ENCODE measurements at places on chromosomes 1 and 21.

DNA sequence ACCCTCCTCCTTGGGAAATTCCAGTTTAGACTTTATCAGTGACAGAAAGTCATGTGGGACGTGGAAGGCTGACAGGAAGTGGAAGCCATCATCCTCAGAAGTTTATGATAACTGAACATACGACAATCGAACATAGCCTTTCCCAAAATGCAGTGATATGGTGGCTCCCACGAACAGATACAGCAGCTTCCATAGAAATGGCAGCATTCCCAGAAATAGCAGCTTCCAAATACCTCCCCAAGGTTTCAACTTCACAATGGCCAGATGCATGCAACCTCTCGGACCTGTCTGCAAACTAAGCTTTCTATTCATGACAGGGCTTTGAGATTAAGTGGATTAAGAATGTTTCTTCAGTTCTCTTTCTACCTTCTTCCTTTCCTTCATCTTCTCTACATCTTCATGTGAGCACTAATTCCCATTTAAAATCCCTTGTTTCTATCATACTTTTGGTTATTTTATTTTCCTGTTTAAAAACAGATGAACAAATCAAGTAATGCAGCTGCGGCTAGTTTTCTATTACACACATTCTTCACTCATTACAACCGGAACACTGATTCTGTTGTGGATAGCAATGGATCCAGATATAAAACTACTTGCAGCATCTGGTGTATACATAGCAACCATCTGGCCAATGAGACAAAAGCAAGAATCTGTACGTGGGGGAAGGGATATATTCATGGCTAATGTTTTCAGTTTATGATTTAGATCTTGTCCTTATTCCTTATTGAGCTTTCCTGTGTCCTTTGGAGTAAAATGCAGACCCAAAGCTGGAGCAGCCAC, 304.8 kb downstream of the BRINP3 start:
- peak; percentile 33 for DNase-seq

DNA sequence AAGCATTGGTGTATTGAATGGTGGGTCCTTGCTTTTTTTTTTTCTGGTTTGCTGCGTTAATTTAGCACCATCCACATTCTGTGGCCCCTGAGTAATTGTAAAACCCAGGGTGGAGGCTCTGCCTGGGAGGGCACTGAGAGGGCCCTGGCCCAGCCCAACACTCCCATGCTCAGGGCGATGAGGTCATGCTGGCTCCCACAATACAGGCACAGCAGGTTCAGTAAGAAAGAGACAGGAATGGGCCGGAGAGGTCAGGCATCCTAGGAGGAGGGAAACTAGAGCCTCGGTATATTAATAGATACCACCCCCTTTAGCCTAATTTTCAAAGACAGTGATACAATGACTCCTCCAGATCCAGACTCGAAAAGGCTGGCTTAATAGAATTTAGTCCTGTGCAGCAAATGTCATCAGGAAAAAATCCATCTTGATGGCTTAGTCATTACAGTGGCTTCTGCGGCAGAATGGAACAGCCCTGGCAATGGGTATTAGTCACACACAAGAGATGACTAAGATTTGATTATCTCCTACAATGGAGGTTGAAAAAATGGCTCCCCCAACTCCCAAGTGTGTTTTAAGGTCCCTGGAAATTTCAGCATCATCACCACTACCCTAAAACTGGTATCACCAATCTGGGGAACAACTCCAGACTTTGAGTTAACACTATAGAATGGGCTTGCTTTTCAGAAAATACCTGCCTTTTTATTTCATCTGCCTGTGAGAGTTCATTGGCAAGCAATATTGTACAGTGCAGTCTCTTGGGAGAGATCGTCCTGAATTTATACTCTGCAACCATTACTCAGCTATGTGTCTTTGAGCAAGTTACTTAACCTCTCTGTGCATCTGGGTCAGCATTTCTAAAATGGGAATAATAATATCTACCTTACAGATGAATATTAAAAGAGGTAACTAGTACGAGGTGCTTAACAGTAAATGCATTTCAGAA, 43.9 kb upstream of the LYST start:
- peak; percentile 95 for DNase-seq

DNA sequence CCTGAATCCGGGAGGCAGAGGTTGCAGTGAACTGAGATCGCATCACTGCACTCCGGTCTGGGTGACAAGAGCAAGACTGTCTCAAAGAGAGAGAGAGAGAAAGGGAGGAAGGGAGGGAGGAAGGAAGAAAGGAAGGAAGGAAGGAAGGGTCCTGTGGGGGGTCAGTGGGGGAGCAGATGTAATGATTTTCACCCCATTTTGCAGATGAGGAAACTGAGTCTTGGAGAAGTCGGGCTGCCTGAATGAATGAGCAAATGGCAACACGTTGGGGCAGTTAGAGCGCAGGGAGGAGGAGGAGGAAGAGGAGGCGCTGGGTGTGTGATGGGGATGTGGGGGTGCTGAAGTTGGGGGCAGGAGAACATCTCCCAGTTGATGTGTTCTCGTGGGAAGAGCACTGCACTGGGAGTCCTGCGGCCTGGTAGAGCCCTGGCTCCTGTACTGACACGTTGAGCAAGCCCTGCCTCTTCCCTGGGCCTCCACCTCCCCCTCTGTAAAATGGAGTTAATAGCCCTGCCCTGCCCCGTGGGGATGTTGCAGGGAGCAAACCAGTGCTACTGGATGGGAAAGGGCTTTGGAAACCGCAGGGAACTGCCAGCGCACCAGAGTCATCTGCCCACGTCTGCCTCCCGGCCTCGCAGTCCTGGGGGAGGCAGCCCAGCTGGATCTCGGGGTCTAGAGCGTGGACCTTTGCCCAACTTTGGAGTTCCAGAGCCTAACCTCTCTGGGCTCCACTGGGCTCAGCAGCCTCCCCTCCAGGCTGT, 103.2 kb upstream of the CASZ1 start:
- no peak for DNase-seq

GRCh38 chr1:31336687-31337467, 36.0 kb downstream of the FABP3 start:
- DNase-seq = no peak

- DNase-seq = peak; percentile 49
Observed at GRCh38 chr1:55284856-55285255, 69.7 kb upstream of the USP24 start.

- DNase-seq = no peak
Observed at GRCh38 chr1:68608289-68608688, 111.4 kb upstream of the DEPDC1 start.

DNA sequence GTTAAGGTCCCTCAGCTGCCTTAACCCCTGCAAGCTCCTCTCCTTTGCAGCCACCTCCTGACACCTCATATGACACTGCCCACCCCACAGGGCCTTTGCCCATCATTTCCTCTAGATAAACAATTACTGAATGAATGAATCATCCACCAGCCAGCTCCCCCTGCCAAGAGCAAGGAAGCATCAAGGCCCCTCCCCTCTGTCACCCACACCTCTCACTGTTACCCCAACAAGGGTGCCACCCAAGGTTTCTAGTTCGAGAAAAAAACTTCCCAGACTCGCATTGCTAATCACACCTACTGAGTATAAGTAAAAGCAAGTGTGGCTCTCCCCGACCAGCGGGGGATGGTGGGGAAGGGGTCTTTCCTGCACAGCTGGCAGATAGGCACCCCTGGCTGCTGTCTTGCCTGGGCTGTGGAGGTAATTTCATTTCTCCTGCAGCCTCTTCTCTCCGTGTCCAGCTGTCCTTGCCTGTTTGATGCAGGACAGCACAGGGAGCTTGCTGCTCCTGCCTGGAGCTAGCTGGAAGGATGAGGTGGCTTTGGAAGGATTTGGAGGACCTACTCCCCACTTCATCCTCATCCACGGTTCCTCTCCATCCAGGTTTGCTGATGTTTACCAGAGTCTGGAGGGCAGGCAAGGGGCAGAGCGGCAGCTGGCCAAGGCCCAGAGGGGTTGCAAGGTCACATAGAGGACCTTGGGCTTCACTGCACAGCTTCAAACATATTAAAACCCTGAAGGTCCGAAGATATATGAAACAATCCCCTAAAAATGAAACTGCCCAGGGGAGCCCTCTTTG, 33.1 kb upstream of the LBR start:
- no peak for DNase-seq

- no peak for DNase-seq
Observed at GRCh38 chr1:210764536-210764935, 369.4 kb downstream of the KCNH1 start.

DNA sequence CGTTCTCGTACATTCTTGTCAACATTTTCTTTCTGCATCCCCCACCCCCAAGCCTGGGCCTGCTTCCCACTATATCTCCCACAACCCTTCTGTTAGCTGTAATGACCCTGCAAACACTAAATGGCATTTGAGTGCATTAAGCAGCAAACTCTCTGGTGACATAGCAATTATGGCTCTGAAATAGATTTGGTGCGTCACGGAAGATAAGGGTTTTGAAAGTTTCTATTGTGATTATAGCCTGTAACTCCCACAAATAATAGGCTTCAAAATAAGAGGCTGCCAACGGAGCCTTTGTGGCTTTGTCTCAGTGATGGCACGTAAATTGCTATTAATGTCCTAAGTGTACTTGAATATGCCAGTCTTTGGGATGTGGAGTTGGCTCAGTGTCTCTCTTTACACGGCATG, 277.6 kb downstream of the PBX1 start:
- no peak for DNase-seq

DNA sequence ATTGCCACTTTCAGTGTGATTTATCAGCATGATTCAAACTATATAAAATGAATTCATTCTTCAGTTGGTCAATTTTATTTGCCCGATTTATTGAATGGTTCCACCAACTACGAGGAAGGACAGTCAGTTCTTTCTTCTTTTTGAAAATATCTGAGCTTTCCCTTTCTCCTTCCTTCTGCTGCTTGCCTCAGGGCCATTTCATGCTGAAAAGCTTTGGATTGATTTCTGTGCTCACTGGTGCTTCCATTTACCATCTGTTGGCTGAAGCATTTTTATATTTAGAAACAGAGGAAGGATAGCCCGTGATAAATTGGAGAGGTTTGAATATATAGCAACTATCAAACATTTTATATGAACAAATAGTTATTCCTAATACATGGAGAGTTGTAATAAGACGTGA, 68.9 kb upstream of the ADAMTS5 start:
- no peak for DNase-seq

GRCh38 chr21:41952568-41953248, 1.1 kb downstream of the C2CD2 start:
- peak; percentile 16 for DNase-seq

Data from iris pigment epithelial cell (primary cell).